NCI-H1417 (cell line): ENCODE measurements at places on chromosomes 6 and 20.
A peak's percentile ranks its signal among the peaks of the same experiment; 100 is the strongest.

- DNase-seq, result no peak
Observed at GRCh38 chr6:14818422-14818884, 427.4 kb upstream of the JARID2 start.

DNA sequence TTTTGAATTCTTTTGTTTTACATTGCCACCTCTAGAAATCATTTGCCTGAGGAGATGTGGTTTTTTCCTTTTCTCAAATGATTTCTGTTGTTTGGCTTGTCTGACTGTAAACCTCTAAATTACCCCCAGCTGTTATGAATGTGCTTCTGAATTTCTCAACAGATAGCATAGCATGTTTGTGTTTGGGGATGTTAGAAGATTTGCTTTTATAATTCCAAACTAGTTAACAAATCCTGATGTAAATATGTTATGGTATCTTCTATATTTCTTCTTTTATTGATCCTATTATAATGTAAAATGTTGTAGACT, 31.6 kb upstream of the EZR start:
- peak; percentile 80 for DNase-seq

GRCh38 chr6:79612457-79612856, 18.7 kb upstream of the SH3BGRL2 start:
- DNase-seq, result no peak

DNA sequence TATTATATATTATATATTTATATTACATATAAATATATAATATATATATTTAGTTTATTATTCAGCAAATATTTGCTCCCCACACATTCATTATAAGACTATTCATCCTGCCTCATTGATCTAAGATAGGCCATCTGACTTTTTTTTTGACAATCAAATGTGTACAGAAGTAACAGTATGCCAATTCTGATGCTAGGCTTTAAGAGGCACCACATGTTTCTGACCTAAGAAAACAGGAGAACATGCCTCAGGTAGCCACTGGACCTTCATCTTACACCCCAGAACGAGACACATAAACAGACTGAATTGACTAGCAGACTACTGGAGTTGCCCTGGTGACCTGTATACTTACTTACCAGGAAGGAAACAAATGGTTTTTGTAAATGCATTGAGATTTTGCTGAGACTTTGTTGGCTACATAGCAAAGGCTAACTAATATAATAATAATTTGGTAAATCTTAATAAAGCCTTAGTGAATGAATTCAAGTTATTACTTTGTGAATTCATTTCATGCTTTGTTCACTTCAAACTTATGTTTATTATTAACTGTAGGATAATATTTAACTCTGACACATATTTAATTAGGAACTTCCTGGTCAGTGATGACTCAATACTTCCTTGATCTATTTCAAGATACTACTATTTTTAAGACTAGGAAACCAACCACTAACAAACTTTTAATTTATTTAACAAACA, 13.4 kb upstream of the MYO6 start:
- DNase-seq, result no peak

DNA sequence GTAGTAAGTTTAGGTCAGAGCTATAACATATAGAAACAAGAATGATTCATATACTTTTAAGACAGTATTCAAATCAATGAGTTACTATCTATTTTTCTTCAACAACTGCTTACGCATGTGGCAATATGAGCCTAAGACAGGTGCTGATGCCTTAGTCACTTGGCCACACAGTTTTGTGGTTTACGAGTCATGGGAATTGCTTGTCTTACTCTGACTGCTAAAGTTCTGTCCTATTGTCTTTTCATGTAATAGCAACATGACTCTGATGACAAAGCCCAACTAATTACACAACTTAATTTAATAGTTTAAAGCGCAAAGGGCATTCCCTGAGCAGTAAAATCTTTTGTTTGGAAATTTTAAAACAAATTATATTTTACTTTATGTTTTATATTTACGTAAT, 159.3 kb upstream of the CENPW start:
- DNase-seq, result no peak

DNA sequence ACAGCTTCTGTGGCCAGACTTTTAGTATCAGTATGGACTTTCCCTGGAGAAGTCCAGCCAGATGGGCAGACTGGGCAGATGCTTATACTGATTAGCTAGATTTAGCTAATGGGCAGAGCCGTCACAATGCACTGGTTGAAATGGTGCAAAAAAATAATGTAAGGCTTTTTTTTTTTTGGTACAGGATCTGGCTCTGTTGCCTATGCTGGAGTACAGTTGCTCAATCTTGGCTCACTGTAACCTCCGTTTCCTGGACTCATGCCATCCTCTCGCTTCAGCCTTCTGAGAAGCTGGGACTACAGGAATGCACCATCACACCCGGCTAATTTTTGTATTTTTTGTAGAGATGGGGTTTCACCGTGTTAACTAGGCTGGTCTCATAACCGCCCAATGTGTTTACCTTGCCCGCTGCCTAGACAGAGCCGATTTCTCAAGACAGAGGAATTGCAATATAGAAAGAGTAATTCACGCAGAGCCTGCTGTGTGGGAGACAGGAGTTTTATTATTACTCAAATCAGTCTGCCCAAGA, 16.4 kb upstream of the KIFC1 start:
- no peak for DNase-seq

GRCh38 chr6:162119341-162119740, 608.2 kb downstream of the PRKN start:
- no peak for DNase-seq

DNA sequence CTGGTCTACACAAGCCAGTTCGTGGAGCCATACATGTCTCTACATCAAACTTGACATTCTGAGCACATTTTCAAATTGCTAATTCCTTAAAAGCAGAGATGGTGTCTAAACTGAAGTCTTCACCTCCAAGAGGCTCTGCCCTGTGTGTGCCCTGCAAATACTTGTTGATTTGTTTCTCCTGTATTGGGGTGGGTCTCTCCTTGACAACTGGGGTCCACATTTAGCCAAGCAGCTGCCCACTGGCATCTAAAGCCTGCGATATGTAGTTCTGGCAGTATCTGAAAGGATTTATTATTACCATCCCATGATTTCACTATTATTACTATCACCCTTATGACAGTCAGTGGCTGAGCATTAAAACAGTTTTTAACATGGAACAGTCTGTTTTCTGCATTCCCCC, 45.9 kb upstream of the PKHD1 start:
- DNase-seq, result no peak

GRCh38 chr6:36246506-36247268, 23.2 kb upstream of the PNPLA1 start:
- no peak for DNase-seq

DNA sequence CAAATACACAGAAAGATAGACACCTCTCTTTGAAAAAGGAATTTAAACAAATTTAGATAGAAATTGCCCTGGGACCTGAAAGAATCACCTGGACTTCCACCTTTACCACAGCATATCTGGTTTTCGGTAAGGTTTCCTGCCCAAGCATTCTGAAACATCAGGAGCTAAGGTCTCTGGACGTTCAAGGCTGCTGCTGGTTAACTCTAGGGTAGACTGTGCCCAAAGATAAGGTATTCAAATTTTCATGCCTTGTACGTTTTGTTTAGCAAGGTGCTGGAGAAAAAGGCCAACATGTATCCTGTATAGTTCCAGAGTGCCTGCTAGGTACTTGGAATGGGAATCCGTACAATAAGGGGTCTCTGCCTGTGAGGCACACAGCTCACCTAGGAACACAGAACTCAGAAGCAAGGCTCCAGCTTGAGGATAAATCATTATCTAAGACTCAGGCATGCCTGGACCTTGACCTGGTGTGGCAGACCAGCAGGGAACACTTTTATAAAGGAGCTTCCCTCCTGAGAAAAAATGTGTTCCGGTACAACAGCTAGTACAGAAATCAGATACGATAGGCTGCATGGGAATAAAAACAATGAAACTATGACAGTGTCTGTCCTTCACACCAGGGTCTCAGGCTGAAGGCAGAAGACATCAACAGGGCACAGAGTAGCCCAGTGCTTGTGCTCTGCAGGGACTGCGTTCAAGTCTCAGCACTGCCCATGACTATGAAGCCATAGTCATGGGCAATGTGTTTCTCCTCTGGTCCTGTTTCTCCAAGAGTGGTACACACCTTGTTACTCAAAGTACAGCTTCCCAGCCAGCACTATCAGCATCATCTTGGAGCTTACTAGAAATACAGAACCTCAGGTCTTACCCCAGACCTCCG, 70.4 kb downstream of the METTL24 start:
- no peak for DNase-seq

- no peak for DNase-seq
Observed at GRCh38 chr20:23178806-23179205, 92.7 kb upstream of the CD93 start.

GRCh38 chr20:61674688-61675087, 391.0 kb downstream of the TAF4 start:
- no peak for DNase-seq

DNA sequence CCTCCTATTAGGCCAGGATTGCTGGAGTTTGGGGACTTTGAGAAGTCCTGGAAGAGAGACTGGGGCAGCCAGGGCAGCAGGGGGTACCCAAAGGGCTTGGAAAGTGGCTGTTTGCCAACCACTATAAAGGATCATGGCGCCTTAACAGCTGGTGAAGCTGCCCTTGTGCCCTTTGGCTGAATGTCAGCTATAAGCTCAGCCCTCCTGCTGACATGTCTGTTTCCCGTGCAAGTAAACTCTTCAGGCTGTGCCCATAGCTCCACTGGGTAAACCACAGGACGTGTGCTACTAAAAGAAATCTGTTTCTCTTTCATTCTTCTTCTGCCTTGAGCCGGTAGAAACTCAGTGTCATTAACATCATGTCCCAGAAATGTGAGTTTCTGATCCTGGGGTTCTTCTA, 97.3 kb downstream of the CAP2 start:
- no peak for DNase-seq

DNA sequence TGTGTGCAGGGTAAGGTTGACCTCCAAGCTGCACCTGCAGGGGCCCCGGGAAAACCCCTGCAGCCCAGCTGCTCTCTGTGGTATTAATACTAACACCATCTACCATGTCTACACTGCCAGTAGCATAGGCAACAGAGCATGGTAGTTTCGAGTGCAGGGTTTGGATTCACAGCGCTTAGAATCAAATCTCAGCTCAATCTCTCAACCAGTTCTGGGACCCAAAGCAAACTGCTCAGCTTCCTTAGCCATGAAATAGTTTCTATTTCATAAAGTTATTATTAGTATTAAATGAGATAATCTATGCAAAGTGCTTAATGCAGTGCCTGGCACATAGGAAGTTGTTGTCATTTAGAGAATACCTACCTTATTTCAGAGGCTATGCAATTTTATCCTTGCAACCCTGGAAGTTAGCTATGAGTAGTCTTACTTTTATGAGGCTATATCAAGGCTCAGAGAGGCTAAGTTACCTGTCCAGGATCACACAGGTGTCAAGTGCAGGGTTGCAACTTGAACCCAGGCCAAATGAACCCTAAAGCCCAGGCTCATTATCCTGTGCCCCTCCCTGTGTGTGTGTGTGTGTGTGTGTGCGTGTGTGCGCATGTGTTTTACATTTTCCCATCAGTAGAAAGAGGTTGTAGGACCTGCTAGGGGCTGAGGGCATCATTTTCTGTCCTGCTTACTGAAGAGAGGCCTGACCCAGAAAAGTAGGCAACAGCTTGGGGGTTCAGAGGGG, 27.6 kb upstream of the MRPS18A start:
- no peak for DNase-seq
